ENCODE measurements at places on chromosomes 6 and 20.

DNA sequence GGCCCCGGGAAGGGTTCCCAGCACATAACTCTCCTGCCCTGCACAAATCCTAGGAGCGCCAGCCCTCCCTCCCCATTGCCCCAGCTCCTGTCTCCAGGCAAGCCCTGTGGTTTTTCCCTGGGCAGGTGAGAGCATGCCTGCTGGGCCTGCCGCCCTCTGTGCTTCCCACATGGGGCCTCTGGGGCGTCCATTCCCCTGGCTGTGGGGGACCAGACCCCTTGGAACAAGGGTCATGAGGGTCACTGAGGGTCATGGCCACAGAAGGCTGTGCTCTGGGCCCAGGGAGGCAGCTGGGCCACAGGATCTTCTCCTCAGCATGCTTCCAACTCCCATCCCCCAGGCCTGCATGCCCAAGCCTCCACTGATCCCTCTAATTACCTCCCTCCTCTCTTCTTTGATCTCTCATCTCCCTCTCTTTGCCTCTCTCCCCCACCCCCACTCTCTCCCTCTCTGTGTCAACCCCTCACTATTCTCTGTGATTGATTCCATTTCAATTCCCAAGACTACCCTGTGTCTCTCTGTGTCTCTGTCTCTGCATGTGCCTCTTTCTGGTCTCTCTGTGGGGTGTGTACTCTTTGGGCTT is 6.1 kb downstream of the MDFI start:
- no peak for DNase-seq

DNA sequence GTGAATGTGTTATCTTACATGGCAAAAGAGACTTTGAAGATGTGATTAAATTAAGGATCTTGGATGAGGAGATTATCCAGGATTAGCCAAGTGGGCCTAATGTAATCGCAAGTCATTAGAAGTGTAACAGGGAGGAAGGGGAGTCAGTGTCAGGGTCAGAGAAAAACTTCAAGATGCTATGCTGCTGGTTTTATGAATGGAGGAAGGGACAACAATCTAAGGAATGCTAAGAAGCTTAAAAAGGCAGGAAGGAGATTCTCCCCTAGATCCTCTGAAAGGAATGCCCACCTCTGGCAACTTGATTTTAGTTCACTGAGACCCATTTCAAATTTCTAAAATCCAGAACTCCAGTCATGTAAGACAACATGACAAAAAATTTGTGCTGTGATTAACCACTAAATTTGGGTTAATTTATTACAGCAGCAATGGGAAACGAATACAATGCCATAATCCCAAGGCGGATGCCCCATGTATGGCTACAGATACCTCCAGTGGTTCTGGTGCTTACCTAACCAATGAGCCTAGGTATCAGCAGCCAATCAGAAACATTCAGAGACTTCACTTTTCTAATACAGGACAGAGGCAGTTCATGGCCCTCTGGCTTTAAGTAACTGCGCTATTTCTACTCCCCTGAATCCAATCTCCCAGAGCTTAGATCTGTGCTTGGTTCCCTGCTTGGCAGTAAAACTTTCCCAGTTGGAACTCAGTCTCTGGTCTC is 3.6 kb upstream of the TAAR8 start:
- no peak for DNase-seq

DNA sequence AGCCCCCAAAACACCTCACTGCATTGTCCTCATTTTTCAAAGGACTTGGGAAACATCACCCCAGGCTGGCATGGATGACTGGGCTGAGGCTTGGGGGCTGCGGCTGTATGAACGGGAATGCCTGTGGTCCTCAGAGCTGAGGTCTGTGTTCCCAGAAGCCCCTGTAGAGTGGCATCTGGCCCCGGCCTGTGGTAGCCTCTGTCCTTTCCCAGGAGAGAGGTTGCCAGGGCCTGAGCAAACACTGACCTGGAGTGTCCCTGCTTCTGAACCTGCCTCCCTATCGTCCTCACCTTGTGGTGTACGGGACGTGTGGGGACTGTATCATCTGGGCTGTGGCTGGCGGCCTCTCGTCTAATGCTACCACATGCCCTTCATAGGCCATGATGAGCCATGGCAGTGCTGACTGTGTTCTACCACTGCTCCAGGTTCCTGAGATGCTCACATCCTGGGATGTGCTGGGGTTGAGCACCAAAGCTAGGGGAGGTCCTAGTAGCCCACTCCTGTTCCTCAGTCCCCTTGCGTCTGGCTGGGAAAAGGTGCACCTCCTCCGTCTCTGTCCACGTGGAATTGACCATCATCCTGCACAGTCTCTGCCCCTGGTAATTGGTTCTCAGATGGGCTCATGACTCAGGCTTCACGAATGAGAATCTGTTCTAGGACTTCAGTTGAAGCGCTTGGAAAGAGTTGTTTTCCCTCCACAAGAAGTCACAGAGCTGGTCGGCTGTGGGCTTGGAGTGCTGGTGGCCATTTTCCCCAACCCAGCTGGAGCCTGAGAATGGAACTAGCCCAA is 27.6 kb downstream of the PHACTR3 start:
- DNase-seq = no peak

- no peak for DNase-seq
Observed at GRCh38 chr20:23149623-23150279, 63.6 kb upstream of the CD93 start.

- DNase-seq = no peak
Observed at GRCh38 chr20:8291200-8291599, 159.1 kb downstream of the PLCB1 start.

GRCh38 chr6:149305372-149305771 is 12.1 kb upstream of the TAB2 start:
- no peak for DNase-seq

DNA sequence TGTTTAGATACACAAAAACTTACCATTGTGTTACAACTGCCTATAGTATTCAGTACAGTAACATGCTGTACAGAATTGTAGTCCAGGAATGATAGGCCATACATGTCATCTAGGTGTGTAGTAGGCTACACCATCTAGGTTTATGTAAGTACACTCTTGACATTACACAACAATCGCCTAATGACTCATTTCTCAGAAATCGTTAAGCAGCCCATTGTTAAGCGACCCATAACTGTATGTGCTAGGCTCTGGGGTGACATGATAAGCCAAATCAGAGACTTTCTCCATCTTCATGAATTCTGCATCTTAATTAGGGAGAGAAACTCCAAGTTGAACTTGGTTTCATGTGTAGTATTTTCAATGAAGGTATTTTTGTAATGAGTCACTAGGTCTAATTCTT is 17.2 kb downstream of the STK35 start:
- no peak for DNase-seq

DNA sequence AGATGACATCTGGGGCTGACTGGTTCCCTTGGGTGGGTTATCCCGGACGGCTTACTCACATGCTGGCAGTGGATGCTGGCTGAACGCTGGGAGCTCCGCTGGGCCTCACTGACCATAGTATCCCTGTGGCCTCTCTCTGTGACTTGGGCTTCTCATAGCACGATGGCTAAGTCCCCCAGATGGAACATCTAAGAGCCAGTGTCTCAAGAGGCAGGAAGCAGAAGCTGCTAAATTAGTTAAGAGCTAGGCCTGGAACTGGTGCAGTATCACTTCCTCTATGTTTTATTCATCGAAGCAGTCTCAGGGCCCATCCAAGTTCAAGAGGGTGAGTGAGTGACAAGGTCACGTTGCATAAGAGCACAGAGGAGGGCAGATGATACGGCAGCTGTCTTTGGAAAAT is 116.5 kb upstream of the LAMP5 start:
- DNase-seq = no peak

All from stimulated activated CD4-positive, alpha-beta T cell treated with anti-CD3 and anti-CD28 coated beads, Interleukin-12 subunit alpha, Interleukin-12 subunit beta, amount 100 ng/mL, for 24 hours (primary cell).